Glomerular endothelial cell (primary cell): ENCODE measurements at places on chromosomes 3 and 15. TPM values are rescaled to one million over a fixed set of nuclear protein-coding genes. Genes with fewer than 3 reads are reported as not detected.

Gene SOX2
- not detected in 2 replicates for total RNA-seq

Gene ZBED2
- total RNA-seq, result 0.41 and 1.3 TPM in 2 replicates

Gene KIF15
- total RNA-seq, result 0.92 and 3.7 TPM in 2 replicates

Gene CEMIP
- 0.53 and 2.0 TPM in 2 replicates for total RNA-seq

Gene FGF12
- total RNA-seq, result 2.1 and 6.4 TPM in 2 replicates

Gene ANKRD63
- 0.18 TPM in 1 of 2 replicates, not detected in the other for total RNA-seq

Gene GOLGA6D
- total RNA-seq, result not detected in 2 replicates

Gene EPHB1
- 11.0 and 25.7 TPM in 2 replicates for total RNA-seq

Gene PODXL2
- 20.5 and 21.5 TPM in 2 replicates for total RNA-seq

Gene MYZAP
- total RNA-seq, result 3.1 and 23.0 TPM in 2 replicates

Gene LRRC31
- not detected in 2 replicates for total RNA-seq

Gene CCDC54
- total RNA-seq, result not detected in 2 replicates

Gene ITIH1
- not detected in 2 replicates for total RNA-seq

Gene CCR9
- total RNA-seq, result not detected in 2 replicates

Gene SMAD6
- 4.7 and 15.6 TPM in 2 replicates for total RNA-seq

Gene CASR
- not detected in 2 replicates for total RNA-seq

Gene GPR160
- 6.9 and 7.9 TPM in 2 replicates for total RNA-seq

Gene RTP3
- not detected in 2 replicates for total RNA-seq

Gene RASGRP1
- 0.10 and 0.12 TPM in 2 replicates for total RNA-seq

Gene PP2D1
- not detected in 2 replicates for total RNA-seq

Gene SENP8
- 1.4 and 2.5 TPM in 2 replicates for total RNA-seq

Gene FEZF2
- total RNA-seq, result not detected in 2 replicates

Gene NECTIN3
- 17.9 and 36.0 TPM in 2 replicates for total RNA-seq

Gene CATSPER2
- total RNA-seq, result 0.10 and 0.29 TPM in 2 replicates

Gene HTR3E
- not detected in 2 replicates for total RNA-seq

Gene ZWILCH
- total RNA-seq, result 11.8 and 17.3 TPM in 2 replicates

Gene CLRN1
- total RNA-seq, result not detected in 2 replicates

Gene WDR53
- 4.5 and 7.6 TPM in 2 replicates for total RNA-seq

Gene AADACL2
- not detected in 2 replicates for total RNA-seq

Gene IGSF11
- total RNA-seq, result 0.44 TPM in 1 of 2 replicates, not detected in the other

Gene EXOG
- total RNA-seq, result 5.9 and 12.8 TPM in 2 replicates
